ENCODE measurements at places on chromosomes 12 and 14.
A peak's percentile ranks its signal among the peaks of the same experiment; 100 is the strongest.

- DNase-seq, result peak; percentile 47
Observed at GRCh38 chr14:73833034-73833433, 18.6 kb upstream of the PTGR2 start.

DNA sequence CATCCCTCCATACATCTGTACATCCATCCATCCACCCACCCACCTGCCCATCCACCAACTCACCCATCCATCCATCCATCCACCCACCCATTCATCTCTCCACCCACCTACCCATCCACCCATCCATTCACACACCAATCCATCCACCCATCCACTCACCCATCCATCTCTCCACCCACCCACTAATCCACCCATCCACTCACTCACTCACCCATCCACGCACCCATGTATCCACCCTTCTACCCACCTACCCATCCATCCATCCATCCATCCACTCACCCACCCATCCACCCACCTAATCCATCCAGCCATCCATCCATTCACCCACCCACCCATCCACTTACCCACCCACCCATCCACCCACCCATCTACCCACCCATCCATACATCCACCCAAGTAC, 16.2 kb downstream of the GALNT9 start:
- DNase-seq, result no peak

- no peak for DNase-seq
Observed at GRCh38 chr12:53735556-53735955, 8.3 kb upstream of the CALCOCO1 start.

GRCh38 chr14:52413729-52414408, 99.8 kb downstream of the PTGER2 start:
- DNase-seq, result peak; percentile 52

DNA sequence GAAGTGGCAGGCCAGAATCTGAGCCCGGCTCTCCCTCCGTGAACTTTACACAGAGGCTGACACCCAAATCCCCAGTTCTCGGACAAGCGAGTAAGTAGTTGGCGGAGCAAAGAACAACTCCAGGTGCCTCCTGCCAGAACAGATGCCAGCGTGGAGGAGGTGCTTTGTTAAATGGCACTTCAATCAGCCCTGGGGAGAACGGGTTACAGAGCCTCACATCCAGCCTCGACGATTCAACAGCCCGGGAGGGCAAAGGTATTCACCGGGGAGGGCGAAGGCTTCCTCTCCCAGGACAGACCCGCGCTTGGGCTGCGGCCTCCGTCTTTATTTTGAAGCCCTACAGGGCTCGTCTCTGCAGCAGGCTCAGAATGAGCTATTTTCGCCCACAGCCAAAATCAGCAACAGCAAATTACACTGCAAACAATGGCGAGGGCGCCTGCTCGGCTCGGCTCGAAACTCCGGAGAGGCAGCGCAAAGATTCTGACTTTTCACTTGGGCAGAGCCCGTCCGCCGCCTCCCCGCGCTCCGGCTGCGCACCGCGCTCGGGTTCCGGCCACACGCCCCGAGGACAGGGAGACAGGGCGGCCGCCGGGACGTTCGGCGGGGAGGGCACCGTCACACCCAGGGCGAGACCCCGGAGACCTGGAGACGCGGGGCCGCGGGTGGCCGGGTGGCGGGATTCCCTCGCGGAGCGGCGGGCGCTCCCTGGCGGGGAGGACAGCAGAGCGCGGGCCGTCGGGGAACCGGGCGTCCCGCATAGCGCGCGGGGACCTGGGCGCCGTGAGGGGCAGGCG, 811 bp downstream of the TMCC3 start:
- DNase-seq, result peak; percentile 52

DNA sequence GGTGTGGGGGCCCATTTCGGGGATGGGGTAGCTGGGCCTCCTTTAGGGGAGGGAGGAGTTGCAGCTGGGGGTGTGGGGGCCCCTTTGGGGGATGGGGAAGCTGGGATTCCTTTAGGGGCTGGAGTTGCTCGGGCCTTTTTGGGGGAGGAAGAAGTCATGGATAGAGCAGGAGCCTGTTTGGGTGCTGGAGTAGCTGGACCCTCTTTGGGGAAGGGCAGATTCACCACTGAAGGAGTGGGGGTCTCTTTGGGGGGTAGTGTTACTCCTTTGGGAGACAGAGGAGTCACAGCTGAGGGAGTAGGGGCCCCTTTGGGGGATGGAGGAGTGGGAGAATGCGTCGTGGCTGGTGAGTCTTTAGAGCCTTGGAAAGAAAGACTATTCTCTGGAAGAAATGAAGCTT, 6.5 kb downstream of the NACA start:
- DNase-seq, result no peak

- DNase-seq, result no peak
Observed at GRCh38 chr14:92412912-92413311, 89.9 kb downstream of the SLC24A4 start.

GRCh38 chr14:84885061-84885460, 644.9 kb upstream of the FLRT2 start:
- DNase-seq, result no peak

GRCh38 chr12:85523197-85523596, 243.2 kb downstream of the ALX1 start:
- no peak for DNase-seq

GRCh38 chr12:127648321-127648720, 618.6 kb upstream of the TMEM132C start:
- DNase-seq, result no peak

Measured in AG20443 (cell line).